ENCODE measurements at places on chromosomes 7 and 10.
A peak's percentile ranks its signal among the peaks of the same experiment; 100 is the strongest.

DNA sequence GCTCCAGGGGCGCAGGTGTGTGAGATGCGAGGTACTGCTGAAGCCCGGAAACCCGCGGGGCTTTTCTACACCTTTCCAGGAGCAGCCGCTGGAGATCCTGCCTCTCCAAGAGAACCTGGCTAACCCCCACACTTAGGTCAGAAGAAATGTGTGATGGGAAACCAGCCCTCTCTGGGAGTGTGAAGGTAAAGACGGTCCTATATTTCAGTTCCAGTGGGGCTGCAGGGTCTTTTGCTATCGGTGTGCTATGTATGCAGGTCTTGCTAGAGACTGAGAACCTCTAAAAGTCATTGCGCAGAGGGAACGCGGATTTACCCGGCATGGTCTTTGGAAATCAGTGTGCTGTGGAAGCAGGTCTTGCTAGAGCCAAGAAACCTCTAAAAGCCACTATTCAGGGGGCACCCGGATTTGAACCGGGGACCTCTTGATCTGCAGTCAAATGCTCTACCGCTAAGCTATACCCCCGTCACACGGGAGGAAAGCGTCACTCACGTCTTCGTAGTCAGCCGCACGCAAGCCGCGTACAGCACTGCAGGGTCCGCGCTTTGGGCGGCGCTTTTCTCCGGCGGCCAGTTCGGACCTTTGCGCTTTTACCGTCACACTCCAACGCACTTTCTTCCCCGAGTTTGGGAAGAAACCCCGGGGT lies 46.0 kb downstream of the ZNF777 start:
- DNase-seq, result peak; percentile 65

- DNase-seq, result peak; percentile 50
Observed at GRCh38 chr7:149050941-149051340, 22.6 kb upstream of the PDIA4 start.

DNA sequence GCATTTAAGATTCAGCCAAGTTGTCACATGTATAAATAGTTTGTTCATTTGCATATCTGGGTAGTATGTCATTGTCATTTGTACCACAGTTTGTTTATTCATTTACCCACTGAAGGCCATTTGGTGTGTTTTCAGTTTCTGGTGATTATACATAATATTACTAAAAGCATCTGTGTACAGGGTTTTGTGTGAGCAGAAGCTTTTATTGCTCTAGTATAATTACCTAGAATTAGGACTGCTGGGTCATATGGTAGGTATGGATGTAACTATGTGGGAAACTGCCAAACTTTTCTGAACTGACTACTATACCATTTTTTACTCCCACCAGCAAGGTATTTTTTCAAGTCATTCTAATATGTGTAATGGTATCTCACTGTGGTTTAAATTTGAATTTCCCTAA lies 584.0 kb upstream of the GHITM start:
- no peak for DNase-seq

- DNase-seq, result peak; percentile 13
Observed at GRCh38 chr10:3877211-3878000, 92.4 kb upstream of the KLF6 start.

DNA sequence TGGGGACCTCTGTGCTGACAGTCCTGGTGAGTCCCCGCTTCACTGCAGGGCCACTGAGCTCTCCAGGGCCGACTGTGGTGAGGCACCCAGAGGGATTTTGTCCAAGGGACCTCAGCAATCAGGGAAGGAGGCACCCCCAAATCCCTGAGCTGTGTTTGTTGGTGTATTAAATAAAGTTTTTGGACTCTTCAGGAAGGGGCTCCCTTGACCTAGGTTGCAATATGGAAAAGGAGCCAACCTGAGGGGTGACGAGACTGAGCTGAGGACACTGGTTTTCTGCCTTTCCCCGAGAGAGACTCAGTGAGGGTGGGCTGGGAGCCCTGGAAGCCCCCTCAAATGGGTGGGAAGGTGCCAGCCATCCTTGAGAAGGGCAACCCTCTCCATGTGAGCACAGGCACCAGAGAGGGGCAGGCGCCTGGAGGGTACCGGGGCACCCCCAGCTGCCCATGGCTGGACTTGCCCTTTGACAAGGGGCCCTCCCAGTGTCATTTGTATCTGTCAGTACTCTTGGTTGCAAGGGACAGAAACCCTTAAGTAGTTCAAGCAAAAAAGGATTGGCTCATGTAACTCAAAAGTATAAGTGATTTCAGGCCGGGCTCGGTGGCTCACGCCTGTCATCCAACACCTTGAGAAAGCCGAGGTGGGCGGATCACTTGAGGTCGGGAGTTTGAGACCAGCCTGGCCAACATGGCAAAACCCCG lies 72.8 kb downstream of the C10orf105 start:
- DNase-seq, result no peak

DNA sequence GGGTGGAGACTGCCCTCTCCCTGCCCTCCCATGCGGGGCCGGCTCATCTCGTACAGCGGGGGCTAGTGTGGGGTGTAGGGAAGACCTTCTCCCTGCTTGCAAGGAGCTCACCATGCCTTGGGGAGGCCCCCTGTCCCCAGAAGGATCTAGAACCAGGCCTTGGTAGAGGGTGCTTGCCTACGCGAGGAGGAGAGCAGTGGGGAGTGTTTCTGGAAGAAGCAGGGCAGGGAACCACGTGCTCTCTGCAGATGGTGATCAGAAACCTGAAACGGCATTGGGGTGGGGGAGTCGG lies 2.7 kb downstream of the MAFK start:
- DNase-seq, result no peak

DNA sequence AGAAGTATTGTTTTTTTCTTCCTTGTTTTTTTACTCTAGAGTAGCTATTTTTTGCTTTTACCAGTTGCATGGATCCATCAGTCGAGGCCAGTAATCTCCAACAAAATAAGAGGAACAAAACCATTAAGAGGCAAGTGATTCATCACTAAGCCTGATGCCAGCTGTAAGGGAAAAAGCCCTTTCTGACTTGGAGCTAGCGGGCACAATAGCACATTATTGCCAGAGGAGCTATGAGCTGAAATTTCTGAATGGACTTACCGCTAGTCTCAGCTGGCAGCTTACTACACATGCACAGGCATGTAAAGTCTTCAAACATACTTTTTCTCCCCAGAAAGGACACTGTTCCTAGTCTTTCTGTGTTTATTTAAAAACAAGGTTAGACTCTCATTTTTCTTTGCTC lies 41.6 kb upstream of the PTPRZ1 start:
- no peak for DNase-seq

DNA sequence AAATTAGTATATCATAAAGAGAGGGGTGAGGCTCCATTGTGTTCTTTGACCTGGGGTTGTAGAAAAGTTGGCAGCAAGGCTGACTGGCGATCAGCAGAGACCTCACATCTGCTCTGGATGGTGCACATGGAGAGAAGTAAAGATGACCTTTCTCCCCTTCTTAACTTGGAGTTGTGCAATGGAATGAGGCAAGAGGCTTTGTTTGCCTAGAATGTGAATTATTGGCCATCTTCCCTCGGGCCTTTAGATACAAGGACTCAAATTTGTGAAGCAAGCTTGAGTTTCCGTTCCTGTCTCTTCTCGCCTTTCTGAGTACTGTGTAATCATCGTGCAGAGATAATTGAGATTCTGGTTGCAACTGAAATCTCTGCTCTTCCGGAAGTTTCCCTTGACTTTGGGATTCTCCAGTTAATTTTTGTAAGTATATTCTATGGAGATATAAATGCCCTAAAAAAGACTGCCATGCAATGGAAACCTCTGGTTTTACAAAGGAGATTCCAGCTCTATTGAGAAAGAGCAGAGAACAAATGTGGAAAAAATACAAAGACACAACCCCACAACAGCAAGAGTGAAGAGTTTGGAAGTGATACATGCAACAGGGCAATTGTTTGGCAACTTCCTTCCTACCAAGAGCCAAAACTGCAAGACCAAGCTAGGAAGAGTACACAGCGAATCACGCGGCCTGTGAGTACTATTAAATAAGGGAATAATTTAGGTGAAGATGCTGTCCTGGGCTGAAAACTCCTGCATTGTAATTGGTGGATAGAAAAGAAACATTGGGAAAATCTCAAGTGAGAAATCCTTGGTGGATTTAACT lies 542.3 kb upstream of the NRP1 start:
- DNase-seq, result no peak

DNA sequence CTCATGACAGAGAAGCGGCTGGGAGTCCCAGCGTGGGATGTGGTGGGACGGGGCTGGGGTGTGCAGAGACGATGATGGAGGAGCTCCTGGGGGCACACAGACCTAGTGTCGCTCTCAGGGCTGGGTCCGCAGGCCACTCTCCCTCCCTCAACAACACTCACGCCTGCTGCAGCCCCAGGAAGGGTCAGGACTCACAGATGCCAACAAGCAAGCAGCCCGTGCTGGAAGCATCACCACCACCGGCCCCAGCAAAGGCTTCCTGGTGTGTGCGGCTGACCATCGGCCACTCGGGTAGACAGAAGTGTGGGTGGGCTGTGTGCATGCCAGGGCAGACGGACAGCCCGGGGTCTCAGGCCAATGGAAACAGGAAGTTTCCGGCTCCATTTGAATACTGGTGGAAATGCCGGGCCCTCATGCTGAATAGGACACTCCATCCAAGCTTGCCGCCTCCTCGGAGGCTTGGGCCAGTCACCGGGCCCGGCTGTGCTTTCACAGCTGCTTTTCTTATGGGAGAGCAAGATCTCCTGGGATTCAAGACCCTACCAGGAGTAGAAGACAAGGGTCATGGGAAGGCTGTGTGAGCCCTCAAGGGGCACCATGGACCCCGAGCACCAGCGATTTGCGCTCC lies 178.1 kb downstream of the ELFN1 start:
- DNase-seq, result no peak

DNA sequence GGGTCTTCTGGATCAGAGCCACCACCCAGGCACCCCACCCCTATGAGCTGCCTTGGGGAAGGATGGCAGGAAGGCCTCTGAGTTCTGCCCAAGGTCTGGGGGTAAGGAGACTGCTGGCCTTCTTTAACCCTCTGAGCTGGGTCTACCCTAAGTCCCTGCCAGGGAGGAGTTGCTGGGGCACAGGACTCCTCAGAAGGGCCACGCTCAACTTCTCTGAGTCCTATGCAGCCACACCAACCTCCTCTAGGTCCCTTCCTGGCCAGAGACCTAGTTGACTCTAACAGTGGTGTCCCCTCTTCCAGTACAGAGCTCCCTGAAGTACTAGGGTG lies 2.6 kb upstream of the NEURL1 start:
- no peak for DNase-seq

- peak; percentile 57 for DNase-seq
Observed at GRCh38 chr7:39845006-39845405, 105.0 kb upstream of the CDK13 start.

- no peak for DNase-seq
Observed at GRCh38 chr10:42638821-42639270, 476 bp upstream of the ZNF33B start.

DNA sequence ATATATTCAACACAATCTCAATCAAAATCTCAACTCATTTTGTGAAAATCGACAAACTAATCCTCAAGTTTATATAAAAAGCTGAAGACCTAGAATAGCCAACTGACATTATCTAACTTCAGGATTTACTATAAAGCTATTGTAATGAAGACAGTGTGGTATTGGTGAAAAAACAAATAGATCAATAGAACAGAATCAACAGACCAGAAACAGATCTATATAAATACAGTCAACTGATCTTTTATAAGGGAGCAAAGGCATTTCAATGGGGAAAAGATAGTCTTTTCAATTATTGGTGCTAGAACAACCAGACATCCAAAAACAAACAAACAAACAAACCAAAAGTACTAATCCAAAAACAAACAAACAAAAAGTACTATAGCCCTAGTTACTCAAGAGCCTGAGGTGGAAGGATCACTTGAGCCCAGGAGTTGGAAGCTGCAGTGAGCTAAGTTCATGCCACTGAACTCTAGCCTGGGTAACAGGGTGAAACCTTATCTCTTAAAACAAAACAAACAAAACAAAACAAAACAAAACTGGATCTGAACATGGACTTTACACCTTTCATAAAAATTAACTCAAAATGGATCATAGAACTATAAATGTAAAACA lies 26.6 kb upstream of the AKR1D1 start:
- no peak for DNase-seq

All from AG10803 (cell line).